ENCODE measurements at places on chromosomes 2 and 18. TPM values are rescaled to one million over a fixed set of nuclear protein-coding genes. Genes with fewer than 3 reads are reported as not detected.

DNA sequence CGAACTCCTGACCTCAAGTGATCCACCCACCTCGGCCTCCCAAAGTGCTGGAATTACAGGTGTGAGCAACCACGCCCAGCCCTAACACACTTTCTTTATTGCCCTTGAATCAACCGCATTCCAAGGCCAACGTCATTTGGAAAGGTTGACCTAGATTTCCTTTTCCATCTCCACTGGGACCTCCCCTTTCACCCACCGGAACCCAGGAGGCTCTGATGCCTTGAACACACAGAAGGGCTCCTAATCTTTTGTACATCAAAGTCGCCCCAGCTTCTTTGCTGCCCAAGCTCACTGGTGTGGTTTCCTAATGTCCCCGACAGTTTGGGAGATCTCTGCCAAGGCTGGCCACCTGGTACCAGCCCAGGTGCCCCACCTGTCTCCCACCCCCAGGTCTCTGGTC, 46.2 kb upstream of the CAB39 start:
- no peak for DNase-seq

CFAP65 gene
- 0.73 TPM for polyA plus RNA-seq

HOXD1 gene
- polyA plus RNA-seq, result 9.5 TPM

DNA sequence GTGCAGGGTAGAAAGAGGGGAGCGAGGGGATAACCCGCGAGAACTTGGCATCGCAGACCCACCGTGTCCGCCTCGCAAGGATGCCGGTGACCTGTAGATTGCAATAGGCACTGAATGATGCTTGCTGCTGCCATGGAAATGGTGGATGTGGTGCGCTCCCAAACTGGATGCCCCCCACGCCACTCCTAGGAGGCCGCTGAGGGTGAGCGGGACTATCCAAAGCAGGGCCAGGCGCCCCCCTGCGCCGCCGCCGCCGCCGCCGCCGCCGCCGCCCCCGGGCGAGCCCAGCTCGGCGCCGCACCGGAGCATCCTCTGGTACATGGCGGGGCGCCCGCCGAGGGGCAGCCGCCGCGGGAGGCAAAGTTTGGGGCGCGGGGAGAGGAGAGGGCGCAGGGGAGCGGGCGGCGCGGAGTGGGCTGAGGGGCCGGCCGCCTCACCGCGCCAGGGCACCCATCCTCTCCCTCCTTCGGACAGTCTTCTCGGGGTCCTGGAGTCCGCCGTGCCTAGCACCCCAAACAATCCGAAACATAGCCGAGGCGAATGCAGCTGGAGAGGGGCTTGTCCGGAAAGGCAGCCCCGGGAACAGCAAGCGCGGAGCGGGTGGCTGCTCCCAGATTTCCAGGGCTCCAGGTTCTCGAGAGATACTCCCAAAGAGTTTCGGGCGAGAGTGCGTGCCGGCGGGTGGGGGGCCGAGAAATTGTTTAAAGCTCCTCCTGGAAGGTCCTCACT, 685.1 kb downstream of the NRXN1 start:
- DNase-seq, result no peak

MDH1B gene
- polyA plus RNA-seq, result 14.8 TPM
